Activated naive CD4-positive, alpha-beta T cell treated with anti-CD3 and anti-CD28 coated beads, Interleukin-2, amount 10 ng/mL, durations not matched to agents 7 days and 5 days (primary cell): ENCODE measurements at places on chromosomes 6 and 20.

- DNase-seq = no peak
Observed at GRCh38 chr6:124927806-124928205, 34.4 kb upstream of the RNF217 start.

- DNase-seq = no peak
Observed at GRCh38 chr6:120262354-120262753, 912.8 kb upstream of the MAN1A1 start.

DNA sequence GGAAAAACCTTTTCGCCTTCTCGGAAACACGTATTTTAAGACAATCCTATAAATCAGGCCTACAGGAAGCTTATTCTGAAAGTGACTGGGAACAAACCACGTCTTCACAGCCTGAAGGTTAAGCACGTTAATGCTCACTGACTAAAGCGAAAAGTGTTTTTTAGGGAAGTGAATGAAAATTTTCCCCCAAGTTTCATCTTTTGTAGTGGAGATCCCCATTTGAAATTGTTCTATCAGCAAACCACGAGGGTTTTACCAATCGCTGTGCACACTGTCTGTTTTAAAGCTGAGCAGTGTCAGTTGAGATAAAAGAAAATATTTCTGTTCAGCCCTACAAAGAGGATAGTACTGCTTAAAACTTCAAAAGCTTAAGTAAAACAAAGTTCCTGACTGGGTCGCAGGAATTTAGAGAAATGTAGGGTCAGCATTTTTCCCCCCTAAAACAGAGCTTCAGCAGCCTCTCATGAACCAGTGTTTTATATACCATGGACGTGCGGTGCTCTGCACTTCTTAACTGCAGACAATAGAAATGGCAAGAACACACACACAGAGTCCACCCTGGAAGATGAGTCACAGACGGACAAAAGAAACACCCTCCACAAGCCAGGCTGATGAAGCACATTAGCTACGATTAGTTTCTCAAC is 34.9 kb downstream of the SLC22A23 start:
- DNase-seq = no peak

DNA sequence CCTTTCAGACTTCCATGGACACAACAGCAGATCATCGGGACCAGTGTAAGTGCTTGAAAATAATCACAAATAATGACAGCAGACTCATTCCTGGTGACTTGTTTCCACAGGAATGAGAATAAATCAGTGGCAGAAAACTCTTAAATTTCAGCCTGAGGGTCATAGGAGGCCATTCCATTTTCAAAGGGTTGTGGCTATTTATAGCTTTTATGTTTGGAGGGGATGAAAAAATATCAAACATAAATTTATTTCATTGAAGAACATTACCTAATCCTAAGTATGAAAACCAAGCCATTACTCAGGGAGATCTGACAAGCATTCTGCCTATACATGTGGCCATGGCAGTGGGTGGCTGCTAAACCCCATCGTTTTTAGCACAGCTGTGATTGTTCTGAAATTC is 173.6 kb upstream of the CNR1 start:
- DNase-seq = no peak

DNA sequence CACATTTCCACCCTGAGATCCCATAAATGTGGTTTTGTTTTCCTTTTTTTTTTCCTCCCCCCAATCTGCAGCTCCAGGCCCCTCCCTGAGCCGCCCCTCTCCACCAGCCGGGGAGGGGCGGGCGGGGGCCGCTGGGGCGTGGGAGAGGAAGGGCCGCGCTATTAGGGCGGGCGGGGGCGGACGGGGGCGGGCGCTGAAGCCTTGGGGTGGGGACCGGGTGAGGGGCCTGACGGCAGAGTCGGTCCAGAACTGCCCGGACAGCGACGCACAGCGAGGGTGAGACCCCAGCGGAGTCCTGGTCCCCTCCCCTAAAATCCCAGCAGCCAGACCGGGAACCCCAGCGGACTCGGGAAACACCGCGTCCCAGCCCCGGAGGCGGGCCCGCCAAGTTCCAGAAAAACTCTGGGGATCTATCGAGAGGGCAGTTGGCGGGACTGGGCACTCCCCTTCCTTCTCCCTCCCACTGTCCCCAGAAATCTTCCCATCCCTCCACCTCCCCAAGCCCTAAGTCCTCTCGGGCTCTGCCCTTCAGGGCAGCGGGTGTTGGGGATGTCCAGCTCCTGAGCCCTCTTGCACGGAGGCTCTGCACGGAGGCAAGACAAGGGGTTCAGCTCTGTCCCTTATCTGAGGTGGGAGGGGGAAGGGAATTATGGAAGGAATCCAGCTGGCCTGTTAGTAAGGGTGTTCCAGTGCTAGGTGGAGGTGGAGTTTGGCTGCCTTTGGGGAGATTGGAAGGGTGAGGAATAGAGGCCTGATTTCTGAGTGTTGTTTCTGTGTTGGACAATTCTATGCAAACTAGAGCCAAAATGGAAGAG is at the start of gene PRICKLE4:
PRICKLE4 (plus strand) TSS at position 232 of the 815 bp plus-strand sequence. CDS start 2,692 bp downstream, outside the sequence.
- DNase-seq = peak; percentile 49

- DNase-seq = no peak
Observed at GRCh38 chr6:127854009-127854408, 46.8 kb downstream of the THEMIS start.

DNA sequence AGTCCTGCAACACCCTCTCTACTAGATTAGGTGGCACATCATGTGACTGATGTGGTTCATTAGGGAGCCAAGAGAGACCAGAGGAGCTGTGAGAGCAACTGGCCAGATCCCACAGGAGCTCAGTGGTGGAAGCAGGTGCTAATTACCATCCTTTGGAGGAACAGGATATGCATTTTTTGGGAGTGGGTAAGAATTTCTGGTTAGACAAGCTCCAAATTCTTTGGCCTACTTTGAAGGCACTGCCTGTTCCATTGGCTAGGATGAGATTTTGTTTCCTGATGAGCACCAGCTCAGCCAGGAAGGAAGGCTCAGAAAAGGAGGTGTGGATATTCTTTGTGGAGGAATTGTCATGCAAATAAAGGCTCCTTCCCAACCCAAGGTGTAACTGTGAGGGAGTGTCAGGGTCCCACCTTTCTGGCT is 130.3 kb upstream of the BMP2 start:
- no peak for DNase-seq

DNA sequence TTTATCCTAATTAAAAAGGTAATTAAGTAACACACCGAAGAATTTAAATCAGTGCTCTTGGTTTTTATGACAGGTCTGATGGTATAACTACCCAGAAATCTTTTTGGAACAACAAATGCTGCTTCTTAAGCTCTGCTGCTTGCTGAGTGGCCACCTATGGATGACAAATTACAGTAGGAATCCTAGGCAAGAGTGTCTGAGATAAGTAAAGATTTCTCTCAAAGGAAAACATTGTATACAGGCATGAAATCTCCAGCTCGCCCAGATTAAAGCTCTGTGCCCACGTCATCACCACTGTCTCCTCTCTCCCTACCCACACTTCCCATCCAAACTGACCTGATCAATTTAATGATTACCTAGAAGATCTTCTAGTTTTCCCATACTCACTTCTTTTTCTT is 1083.0 kb upstream of the MAP3K7 start:
- no peak for DNase-seq

GRCh38 chr6:21961226-21961625 is 335.6 kb downstream of the PRL start:
- no peak for DNase-seq

- DNase-seq = no peak
Observed at GRCh38 chr6:55617272-55617671, 38.3 kb upstream of the HMGCLL1 start.

- DNase-seq = no peak
Observed at GRCh38 chr6:148516617-148517016, 174.0 kb downstream of the SASH1 start.
